ENCODE measurements at places on chromosomes 6 and 20. TPM values are rescaled to one million over a fixed set of nuclear protein-coding genes. Genes with fewer than 3 reads are reported as not detected.

GRCh38 chr6:161091972-161092701, 100.6 kb downstream of the MAP3K4 start:
- no peaks in the 10 kb centered on the region for H3K27me3 ChIP-seq
- H3K27ac ChIP-seq: no peak overlapping the region
- no peaks in the 10 kb centered on the region for H3K4me1 ChIP-seq
- DNase-seq: no peak
- H3K4me3 ChIP-seq: no peak overlapping the region

KIZ gene
- polyA plus RNA-seq: 38.2 TPM

CST3 gene
- polyA plus RNA-seq: 952 TPM

OXT gene
- not detected for polyA plus RNA-seq

VNN1 gene
- 1.1 TPM for polyA plus RNA-seq

TRMT6 gene
- 8.4 TPM for polyA plus RNA-seq

SLC4A11 gene
- polyA plus RNA-seq: 0.87 TPM
